ENCODE measurements at places on chromosomes 1 and 21.

DNA sequence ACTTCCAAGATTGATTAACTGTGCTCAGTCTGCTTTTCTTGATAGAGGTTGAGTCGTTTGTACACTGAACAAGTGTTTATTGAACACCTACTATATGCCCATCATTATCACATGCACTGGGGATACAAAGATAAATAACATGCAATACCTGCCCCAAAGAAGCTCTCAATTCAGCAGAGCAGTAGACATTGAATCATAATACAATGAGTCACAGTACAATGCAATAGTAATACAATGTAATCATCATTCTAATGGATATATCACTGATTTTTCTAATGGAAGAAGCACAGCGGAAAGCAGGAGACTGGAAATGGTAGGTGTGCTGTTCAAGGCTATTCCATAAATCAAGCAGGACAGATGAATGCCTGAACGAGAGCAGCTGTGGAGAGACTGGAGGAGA lies 3.7 kb upstream of the SEC16B start:
- DNase-seq: no peak

DNA sequence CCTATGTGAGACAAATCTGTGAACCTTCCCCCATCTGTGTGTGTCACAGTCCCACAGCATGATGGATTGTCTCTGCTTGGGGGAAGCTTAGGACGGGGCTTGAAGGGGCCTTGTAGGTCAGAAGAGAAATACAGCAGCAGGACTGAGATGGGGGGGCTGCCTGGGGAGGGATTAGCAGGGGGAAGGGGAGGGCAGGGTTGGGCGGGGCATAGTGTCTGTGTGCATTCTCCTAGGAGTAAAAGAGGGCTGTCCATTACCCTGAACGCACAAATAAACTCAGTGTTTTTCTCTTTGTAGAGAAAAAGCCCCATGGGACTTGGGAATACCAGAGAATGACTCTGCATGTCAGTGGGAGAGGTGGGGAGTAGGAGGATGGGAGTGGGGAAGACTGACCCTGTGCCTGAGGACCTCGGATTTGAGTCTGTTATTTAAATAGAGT lies 16.4 kb downstream of the RNF220 start:
- no peak for DNase-seq

DNA sequence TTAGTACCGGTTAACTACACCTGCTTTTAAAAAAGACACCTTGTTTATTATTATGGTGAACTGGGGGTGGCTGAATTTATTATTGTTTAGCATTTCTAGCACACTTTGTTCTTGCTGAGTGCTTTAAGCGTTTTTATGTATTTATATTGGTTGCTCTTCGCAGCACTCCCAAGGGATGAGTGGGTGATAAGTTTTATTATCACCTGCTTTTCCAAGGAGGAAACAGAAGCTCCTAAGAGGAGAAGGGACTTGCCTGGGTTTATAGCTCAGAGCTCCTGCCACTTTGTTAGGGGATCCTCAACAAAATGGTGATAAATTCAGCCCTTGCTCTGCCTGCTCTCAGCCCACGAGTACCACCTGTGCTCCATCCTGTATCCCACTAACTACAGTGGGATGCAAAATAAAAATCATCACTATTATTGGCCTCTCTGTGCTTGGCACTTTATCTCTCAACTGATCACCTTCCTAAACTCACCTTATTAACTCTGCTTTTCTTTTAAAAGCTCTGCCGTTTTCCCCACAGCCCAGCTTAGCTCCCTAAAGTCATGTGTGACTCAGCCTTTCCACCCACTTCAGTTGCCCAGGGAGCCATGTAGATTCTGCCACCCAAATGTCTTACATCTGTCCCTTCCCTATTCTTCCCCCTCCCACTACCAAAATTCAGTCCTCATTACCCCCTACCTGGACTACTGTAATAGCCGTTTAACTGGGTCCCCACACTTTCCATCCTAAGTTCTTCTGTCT lies 44.5 kb downstream of the BCL9 start:
- DNase-seq: no peak

- no peak for DNase-seq
These were observed 695 bp downstream of the DMBX1 start for GRCh38 chr1:46490406-46490655.

DNA sequence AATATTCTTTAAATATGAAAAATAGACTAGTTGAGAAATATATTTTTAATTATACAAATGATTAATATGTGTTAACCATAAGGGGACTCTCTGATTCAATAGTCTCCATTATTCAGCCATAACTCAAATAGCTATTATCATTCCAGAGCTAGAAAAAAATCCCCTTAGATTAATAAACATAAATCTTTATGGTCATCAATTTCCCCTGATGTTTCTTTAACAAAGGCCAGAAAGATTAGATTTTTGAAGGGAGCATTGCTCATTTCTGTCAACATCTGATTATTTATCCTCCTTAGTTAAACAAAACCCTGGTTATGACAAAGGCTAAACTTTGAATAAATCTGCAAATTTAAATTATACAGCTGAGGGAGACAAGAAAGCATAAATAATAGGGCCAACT lies 215.7 kb downstream of the PLA2G4A start:
- no peak for DNase-seq

GRCh38 chr1:225981714-225982113 lies 17.4 kb downstream of the SDE2 start:
- no peak for DNase-seq

DNA sequence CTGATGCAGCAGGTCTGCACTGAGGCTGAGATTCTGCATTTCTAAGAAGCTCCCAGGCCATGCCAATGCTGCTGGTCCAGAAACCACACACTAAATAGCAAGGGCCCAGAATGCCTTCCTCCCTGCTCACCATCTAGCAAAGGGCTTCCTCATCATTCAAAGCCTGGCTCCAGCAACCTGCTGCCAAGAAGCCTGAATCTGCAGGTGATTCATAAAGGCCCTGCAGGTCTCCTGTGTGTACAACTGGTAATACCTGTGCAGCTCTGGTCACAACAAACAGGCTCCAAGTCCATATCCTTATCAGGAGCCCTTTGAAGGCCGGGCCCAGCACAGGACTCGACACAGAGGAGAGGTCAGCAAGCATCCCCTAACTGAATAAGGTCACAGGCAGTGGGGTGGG lies 26.7 kb downstream of the GLIS1 start:
- DNase-seq: no peak

- DNase-seq: peak; percentile 73
These were observed 221.6 kb upstream of the VAMP3 start for GRCh38 chr1:7549277-7550161.

GRCh38 chr1:55916481-55916880 lies 662.9 kb downstream of the PLPP3 start:
- peak; percentile 61 for DNase-seq

- DNase-seq: no peak
These were observed 125.2 kb downstream of the PCBP3 start for GRCh38 chr21:45768740-45769048.

DNA sequence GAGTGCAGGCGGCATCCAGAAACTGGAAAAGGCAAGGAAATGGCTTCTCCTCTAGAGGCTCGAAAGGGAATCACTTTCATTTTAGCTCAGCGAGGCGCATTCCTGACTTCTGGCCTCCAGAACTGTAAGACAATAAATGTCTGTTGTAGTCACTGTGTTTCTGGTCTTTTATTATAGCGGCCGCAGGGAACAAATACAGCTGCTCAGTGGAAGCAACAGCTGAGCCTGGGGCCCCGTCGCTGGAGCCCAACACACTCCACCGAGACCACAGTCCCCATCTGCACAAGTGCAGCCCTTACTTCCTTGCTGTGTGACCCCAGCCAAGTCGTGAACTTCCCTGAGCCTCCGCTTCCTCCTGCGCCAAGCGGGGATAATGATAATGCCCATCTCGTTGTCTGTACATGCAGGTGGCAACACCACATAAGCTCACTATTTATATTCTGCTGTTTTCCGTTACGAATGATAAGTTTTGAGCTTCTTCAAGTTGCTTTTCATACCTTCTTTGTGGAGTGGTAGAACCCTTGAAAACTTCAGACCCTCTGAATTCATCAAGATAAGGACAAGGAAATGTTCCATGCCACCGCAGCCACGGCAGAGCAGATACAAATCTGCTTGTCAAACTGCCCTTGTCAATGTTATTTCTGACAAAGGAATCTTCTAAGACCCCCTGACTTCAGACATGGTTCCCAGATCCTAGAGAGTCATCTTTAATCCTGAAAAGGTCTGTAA lies 3.2 kb upstream of the LAPTM5 start:
- DNase-seq: no peak

Data from fibroblast of skin of abdomen (primary cell).